ENCODE measurements at places on chromosomes 16 and 17.

DNA sequence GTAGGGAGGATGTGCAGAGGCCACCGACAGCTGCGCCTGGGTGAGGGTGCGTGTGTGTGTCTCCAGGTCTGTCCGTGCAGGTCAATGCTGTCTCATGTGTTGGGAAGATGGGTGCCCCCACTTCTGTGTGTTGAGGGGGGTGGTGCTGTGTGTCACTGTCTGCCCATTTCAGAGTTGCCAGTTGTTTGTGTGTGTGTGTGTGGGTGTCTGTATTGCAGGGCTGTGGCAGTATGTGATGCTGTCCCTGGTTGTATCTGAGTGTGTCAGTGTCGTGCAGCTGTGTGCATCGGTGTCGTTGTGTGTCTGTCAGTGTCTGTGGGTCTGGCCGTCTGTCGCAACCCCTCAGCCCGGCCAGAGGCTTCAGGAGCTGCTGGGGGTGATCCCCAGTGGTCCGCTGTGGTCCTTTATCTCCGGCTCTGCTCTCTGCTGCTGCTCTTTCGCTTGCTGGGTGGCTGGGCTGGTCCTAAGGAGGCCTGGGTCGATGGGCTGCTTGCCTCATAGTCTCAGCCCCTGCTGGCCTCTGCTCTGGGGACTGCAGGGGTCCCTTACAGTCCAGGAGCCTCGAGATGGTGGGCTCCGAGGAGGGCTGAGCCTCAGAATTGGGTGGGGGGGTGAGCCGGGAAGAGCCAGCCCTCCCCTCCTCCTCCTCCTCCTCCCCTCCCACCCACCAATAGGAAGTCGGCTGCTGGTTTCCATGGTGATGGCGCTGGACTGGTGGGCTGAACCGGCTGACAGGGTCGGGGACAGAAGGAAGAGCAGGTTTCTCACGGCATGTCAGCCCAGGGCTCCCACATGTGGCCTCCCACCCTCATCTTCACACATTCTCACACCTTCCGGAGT, at the start of gene TSPOAP1:
TSS of gene TSPOAP1 (minus strand) at position 601 of the 840 bp plus-strand sequence. CDS start 875 bp downstream, outside the sequence.
- no peak for DNase-seq

DNA sequence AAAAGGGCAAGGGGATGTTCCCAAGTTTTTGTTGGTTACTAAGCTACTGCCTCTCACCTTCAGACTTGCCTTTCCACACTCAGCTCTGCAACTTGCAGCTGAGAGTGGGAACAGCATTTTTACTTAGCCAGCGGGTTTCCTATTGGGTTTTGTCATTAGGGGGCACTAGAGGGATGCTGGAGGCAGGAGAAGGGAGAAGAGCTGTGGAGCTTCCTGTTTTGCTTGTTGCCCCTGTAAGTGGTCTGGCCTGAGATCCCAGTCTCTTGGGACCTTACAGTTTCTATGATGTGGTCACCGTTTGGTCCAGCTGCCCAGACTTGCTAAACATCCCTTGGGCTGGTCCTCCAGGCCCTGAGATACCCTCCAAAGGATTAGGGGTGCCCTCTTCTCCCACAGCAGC, 209.6 kb upstream of the NLRP1 start:
- DNase-seq: no peak

DNA sequence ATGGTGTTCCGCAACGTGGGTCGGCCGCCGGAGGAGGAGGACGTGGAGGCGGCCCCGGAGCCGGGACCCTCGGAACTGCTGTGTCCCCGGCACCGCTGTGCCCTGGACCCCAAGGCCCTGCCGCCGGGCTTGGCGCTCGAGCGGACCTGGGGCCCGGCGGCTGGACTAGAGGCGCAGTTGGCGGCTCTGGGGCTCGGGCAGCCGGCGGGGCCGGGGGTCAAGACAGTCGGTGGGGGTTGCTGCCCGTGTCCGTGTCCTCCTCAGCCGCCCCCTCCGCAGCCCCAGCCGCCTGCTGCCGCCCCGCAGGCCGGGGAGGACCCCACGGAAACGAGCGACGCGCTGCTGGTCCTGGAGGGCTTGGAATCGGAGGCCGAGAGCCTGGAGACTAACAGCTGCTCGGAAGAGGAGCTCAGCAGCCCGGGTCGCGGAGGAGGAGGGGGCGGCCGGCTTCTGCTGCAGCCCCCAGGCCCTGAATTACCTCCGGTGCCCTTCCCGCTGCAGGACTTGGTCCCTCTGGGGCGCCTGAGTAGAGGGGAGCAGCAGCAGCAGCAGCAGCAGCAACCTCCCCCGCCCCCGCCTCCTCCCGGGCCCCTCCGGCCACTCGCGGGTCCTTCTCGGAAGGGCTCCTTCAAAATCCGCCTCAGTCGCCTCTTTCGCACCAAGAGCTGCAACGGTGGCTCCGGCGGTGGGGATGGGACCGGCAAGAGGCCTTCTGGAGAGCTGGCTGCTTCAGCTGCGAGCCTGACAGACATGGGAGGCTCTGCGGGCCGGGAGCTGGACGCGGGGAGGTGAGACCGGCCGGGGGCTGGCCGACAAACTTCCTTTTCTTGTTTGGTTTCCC, 821 bp downstream of the SOCS7 start:
- no peak for DNase-seq

DNA sequence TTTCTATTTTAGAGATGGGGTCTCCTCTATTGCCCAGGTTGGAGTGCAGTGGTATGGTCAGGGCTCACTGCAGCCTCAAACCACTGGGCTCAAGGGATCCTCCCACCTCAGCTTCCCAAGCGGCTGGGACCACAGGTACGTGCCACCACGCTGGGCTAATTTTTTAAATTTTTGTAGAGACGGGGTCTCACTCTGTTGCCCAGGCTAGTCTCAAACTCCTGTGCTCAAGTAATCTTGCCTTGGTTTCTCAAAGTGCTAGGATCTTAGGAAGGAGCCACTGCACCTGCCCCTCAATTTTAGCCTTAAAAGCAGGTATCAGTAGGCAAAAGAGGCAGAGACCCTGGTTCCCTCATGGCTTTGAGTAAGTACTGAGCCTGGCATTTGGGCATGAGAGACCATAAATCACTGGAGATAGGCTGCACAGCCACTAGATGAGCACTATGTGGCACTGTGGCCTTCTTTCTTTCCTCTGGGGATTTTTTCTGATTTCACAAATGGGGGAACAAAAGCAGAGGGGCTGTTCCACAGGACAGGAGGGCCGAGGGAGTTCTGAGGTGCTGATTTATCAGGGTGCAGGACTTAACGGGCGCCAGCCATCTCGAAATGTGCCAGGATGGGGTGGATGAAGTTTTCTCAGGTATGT, 82.2 kb downstream of the PLXDC1 start:
- no peak for DNase-seq

DNA sequence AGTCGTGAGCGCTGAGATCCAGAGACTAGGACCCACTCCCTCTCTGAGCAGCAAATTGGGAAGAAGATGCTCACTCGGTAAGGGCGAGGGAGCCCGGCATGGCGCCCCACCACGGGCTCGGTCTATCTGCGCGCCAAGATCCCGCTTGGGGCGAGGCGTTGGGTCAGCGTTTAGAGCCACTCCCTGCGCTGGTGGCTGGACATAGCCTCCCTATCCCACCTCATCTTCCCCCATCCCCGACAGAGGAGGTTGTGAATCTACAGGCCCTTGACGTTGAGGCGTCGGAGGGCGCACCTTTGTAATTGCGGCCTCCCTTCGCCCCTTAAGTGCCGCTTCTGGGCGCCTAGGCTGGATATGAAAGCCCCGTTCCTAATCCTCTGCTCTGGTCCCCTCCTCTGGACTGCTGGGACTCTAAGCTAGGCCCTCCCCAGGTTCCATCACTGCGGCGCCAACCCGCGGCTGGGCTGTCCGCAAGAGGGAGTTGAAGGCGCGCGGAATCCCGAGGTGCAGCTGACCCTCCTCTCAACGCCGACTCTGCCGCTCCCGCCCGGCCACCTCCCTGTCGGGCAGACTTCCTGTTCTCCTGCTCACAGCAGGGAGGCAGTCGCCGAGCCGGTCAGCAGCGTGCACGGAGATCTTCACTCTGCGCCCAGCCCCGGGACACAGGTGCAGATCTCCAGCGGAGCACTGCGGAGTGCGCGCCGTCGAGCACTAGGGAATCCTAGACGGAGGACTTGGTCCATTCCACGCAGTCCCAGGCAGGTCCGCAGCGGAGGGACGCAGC, 16.1 kb upstream of the HOXB9 start:
- no peak for DNase-seq

DNA sequence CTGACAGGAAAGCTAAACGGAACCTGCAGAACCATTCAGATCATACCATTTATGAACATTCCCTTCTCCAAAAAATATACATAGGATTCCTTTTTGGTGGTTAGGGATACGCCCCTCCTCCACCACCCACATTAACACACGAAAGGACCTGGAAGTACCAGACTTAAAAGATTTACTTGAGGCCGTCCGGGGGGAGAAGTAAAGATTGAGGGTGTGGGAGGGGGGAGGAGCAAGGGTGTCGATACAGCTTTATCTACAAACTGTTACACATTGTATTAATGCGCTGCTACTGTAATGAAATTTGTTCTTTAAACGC, 537 bp downstream of the PALB2 start:
- no peak for DNase-seq

GRCh38 chr17:66633317-66633965, 201.5 kb upstream of the CACNG5 start:
- DNase-seq: no peak

DNA sequence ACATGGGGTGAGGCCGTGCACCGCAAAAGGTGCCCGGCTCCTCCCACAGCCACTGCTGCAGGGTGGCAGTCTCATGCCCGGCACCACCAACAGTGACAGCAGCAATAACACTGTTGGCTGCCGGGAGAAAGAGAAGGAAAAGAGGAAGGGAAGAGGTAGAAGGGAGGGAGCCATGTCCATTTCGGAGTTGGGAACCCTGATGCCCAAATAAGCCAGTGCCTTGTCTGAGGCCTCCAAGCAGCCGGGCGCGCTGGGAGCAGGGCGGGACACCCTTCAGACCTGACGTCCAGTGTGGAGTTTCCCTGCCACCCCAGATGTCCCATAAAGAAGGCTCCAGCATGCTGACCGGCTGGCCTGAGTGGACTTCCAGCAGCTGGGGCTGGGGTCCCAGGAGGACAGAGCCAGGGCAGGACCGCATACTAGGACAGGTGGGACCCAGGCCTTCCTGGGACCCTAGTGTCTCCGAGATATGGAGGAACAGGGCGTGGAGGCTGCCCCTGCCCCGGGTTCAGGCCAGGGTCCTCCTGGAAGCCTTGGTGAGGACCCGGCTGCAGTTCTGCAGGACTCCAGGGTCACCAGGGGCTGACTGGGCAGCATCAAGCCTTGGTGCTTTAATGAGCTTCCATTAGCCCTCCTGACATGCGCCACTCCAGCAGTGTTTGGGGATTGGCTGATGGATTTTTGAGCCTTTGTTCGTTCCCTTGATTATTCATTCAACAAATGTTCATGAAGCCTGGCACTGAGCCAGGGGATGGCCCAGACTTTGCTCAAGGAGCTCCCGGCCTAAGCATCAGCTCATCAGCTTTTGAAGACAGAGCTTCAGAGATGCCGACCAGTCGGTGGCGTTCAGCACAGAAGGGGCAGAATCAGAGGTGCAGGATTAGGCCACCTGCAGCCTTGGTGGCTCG, 223.6 kb upstream of the CIBAR2 start:
- DNase-seq: no peak

GRCh38 chr17:76252040-76252954, 12.0 kb upstream of the RNF157 start:
- peak; percentile 91 for DNase-seq

GRCh38 chr17:29344201-29344856, 45.8 kb upstream of the TAOK1 start:
- DNase-seq: no peak

- no peak for DNase-seq
Measured at GRCh38 chr16:81367821-81368220, 53.1 kb downstream of the GAN start.

DNA sequence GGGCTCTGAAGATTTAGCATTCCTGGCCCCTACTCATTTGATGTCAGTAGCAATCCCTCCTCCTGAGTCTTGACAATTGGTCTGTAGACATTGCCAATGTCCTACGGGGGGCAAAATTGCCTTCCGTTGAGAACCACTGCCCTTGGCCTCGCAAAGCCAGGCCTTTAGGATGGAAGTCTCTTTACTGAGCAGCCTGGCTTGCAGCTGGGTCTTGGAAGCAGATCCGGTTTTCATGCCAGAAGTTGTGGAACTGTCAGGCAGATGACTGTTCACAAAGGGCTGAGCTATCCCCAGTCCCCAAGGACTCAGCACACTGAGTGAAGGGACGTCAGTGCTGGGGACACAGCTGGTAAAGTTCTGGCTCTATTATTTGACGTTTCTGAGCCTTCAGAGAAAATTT, 83.2 kb downstream of the WSCD1 start:
- no peak for DNase-seq

DNA sequence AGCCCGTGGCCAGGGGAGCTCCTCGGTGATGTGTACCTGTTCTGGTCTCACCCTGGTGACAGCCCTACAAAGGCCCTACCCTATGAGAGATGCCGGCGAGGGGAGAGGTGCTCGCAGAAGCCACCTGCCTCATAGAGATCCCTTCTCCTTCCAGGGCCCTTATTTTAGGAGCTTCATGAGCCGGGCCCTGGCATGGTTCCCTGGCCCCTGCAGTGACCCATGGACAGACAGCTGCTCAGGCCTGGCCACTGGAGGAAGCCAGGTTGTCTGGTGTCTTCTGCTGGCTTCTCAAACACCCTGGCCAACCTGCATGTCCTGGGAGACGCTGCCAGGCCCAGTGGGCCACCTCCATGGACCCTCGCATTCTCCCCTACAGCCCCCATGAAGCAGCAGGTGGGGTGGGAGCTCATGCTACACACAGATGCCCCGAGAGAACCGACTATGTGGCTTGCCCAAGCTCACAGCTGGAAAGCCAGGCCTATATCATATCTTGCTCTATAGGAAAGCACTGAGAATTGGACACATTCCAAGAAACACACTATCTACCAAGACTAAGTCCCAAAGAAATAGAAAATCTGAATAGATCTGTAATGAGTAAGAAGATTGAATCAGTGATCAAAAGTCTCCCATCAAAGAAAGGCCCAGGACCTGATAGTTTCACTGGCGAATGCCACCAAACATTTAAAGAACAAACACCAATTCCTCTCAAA, 7.2 kb upstream of the AATK start:
- no peak for DNase-seq

- no peak for DNase-seq
Measured at GRCh38 chr17:1206026-1206777, 26.4 kb upstream of the ABR start.

- no peak for DNase-seq
Measured at GRCh38 chr17:70076189-70076588, 1.2 kb downstream of the KCNJ16 start.

- no peak for DNase-seq
Measured at GRCh38 chr16:53262645-53263044, 171.6 kb upstream of the RBL2 start.

GRCh38 chr17:385178-385835, 32.7 kb upstream of the RPH3AL start:
- DNase-seq: no peak

DNA sequence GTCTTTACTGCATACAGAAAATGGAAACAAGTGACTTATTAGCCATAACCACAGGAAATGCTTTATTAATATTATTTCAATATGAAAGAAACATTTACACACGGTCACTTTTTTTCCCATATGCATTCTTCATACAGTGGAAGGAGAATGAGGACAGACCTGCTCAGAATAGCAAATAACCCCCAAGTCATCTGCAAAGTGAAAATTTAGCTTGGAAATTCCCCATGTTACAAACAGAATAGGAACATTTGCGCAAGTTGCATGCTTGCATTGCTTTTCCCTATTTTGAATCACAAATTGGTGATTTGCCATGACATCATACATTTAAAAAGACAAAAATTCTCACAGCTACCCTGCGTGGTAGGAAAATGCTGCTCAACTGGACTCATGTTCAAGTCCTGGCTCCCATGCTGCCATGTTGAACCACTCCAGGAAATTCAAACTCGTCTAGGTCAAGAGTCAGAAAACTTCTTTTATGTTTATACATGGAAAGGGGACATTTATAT, 102.0 kb downstream of the GP2 start:
- no peak for DNase-seq
